SJSA1 (cell line): ENCODE measurements at places on chromosomes 5 and 9.

DNA sequence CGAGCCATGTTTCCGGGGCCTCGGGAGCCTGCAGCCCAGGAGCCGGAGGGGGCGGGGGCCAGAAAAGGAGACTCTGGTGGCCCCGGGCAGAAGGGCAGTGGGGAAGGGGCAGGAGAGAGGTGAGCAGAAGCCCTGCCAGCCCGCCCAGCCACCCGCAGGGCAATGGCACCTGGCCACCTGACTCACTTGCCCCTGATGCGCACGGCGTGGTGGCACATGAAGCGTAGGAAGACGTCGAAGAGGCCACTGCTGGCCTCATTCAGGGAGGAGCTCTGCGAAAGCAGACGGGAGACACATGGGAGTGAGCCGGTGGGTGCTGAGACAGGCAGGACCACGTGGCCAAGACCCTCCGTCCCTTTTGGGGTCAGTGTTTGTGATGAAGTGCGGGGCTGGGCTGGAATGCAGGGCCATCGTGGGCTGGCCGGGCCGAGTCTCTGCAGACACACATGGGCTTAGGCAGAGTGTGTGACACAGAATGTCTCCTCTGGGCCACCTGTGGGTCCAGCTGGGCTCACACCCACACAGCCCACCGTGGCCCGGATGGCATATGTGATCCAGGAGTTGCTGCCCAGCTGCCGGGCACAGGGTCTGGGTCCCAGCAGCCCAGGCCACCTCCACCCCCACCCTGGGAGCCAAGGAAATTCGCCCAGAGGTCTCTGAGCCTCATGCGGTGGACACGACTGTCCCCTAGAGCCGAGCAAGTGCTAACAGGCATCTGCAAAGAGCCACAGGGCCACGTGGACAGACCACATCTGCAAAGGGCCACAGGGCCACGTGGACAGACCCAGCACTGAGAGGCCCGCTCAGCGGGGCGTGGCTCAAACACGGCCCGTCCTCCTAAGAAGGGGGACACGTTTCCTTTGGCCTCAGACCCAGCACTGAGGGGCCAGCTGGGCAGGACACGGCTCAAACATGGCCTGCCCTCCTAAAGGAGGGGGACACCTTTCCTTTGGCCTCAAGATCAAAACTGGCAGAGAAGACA lies 23.6 kb downstream of the TERT start:
- H3K27ac ChIP-seq, result no peak overlapping the region
- no peak overlapping the region for H3K4me3 ChIP-seq
- no peak for DNase-seq
- H3K36me3 ChIP-seq, result peaks cover 14% of the 10 kb centered on the region
- no peaks in the 10 kb centered on the region for H3K4me1 ChIP-seq
- H3K27me3 ChIP-seq, result peaks cover 12% of the 10 kb centered on the region

GRCh38 chr5:126682856-126683255 lies 82.1 kb downstream of the PHAX start:
- H3K27me3 ChIP-seq, result no peaks in the 10 kb centered on the region
- no peak overlapping the region for H3K27ac ChIP-seq
- no peak overlapping the region for H3K4me3 ChIP-seq
- 0 out of 2 replicates have a peak, but pooled peaks cover 4% of the 10 kb centered on the region for H3K4me1 ChIP-seq

GRCh38 chr5:144028636-144029035 lies 141.8 kb downstream of the YIPF5 start:
- no peaks in the 10 kb centered on the region for H3K36me3 ChIP-seq
- H3K27me3 ChIP-seq, result 0 out of 2 replicates have a peak, but pooled peaks cover 3% of the 10 kb centered on the region
- peak; percentile 11 for DNase-seq
- no peaks in the 10 kb centered on the region; the same call in 1 of the 2 replicates for H3K4me1 ChIP-seq

GRCh38 chr9:117409321-117409720 lies 5.5 kb downstream of the ASTN2 start:
- no peak for DNase-seq
- H3K27me3 ChIP-seq, result peaks cover 14% of the 10 kb centered on the region
- H3K27ac ChIP-seq, result no peak overlapping the region
- no peak overlapping the region for H3K4me3 ChIP-seq
- no peaks in the 10 kb centered on the region for H3K36me3 ChIP-seq

DNA sequence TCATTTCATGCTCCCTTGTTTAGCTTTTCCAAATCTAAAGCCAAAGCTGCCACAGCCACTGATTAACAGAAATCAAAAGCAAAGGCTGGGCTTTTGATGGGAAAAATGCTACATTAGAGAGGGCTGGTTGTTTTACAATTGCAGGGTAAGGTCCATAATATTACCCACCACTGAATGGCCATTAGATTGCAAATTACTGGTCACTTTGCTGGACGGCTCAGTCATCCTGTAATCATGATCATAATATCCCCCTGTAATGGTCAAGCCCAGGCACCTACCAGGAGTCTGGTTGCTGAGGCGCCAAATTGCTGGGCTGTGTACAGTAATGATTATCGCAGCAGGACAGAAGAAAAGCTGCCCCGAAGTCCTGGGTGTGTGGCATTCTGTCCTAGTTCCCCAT lies 286.5 kb downstream of the ZSWIM6 start:
- peaks cover 14% of the 10 kb centered on the region for H3K4me1 ChIP-seq
- H3K27me3 ChIP-seq, result no peaks in the 10 kb centered on the region
- H3K36me3 ChIP-seq, result no peaks in the 10 kb centered on the region
- H3K27ac ChIP-seq, result no peak overlapping the region
- DNase-seq, result no peak
- no peak overlapping the region for H3K4me3 ChIP-seq

DNA sequence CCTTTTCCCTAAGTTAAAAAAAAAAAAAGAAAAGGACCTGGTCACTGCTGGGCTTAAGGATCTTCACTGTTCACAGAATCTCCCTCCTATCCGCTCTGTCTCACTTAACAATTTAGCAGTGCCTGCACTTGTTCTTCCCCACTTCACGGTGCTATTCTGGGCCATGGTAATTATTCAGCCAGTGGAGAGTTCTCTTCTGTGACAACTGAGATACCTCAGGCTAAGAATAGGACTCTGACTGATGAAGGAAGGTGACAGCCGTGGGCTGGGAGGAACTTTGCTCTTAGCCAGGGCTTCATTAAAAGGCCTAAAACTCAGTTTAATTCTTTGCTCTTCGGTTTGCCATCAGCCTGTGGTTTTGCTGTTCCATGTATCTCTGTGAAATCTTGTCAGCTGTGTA lies 51.9 kb upstream of the ENTREP1 start:
- no peaks in the 10 kb centered on the region for H3K27me3 ChIP-seq
- H3K4me1 ChIP-seq, result no peaks in the 10 kb centered on the region
- H3K36me3 ChIP-seq, result no peaks in the 10 kb centered on the region
- no peak for DNase-seq
- no peak overlapping the region for H3K4me3 ChIP-seq
- no peak overlapping the region for H3K27ac ChIP-seq

DNA sequence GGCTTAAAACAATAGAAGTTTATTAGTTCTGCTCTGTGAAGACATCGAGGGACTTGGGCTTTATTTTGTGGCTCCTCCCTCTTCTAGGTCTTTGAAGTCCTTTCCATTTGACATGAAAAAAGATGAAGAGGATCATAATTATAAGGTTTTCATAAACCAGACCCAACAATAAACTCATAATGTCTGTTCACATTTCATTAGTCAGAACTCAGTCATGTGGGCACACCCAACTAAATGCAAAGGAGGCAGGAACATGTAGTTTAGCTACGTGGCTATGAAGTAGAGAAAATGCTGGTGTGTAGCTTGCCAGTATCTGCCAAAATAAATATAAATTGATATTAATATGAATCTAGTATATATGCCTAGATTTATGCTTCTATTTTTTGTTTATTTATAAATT lies 393.9 kb upstream of the C9orf72 start:
- H3K4me1 ChIP-seq, result no peaks in the 10 kb centered on the region
- H3K27me3 ChIP-seq, result no peaks in the 10 kb centered on the region
- no peaks in the 10 kb centered on the region for H3K36me3 ChIP-seq
- no peak overlapping the region for H3K27ac ChIP-seq
- no peak for DNase-seq

DNA sequence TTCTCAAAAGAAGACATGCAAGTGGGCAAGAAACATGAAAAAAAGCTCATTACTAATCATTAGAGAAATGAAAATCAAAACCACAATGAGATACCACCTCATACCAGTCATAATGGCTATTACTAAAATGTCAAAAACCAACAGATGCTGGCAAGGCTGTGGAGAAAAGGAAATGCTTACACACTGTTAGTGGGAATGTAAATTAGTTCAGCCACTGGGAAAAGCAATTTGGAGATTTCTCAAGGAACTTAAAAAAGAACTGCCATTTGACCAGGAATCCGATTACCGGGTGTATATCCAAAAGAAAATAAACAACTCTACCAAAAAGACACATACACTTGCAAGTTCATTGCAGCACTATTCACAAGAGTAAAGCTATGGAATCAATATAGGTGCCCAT lies 595.4 kb upstream of the RIOK2 start:
- no peak overlapping the region for H3K4me3 ChIP-seq
- no peaks in the 10 kb centered on the region for H3K27me3 ChIP-seq
- DNase-seq, result no peak
- no peaks in the 10 kb centered on the region for H3K36me3 ChIP-seq

GRCh38 chr9:17291766-17292165 lies 156.9 kb downstream of the CNTLN start:
- no peaks in the 10 kb centered on the region for H3K27me3 ChIP-seq
- no peaks in the 10 kb centered on the region for H3K4me1 ChIP-seq
- H3K36me3 ChIP-seq, result no peaks in the 10 kb centered on the region
- no peak overlapping the region for H3K27ac ChIP-seq
- DNase-seq, result no peak

- no peak for DNase-seq
- H3K27ac ChIP-seq, result no peak overlapping the region
- no peaks in the 10 kb centered on the region for H3K36me3 ChIP-seq
- H3K4me3 ChIP-seq, result no peak overlapping the region
- H3K27me3 ChIP-seq, result 0 out of 2 replicates have a peak, but pooled peaks cover 11% of the 10 kb centered on the region
These were observed 197.3 kb upstream of the ADAMTS16 start for GRCh38 chr5:4942831-4943178.

DNA sequence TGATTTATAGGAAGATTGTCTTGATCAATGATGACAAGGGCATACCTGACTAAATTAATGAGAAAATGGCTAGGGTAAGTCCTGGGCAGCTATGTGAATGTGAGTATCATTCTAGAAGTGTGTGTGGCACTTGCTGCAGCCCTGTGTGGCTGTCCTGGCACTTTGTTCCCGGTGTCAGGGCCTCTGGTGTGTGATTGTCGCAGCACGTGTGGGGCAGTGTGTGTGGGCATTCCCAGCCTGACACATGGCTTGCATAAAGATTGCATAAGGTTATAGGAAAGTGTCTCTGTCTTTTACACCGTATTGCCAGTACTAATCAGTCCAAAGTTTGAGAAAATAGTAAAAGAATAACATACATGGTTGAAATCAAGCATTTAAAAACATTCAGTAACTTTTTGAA lies 74.4 kb downstream of the TRIO start:
- no peak for DNase-seq
- H3K36me3 ChIP-seq, result peaks cover 14% of the 10 kb centered on the region
- no peaks in the 10 kb centered on the region for H3K27me3 ChIP-seq
- no peak overlapping the region for H3K4me3 ChIP-seq
- no peak overlapping the region for H3K27ac ChIP-seq

- no peaks in the 10 kb centered on the region for H3K36me3 ChIP-seq
- no peak for DNase-seq
- no peaks in the 10 kb centered on the region for H3K4me1 ChIP-seq
- no peaks in the 10 kb centered on the region for H3K27me3 ChIP-seq
- H3K4me3 ChIP-seq, result no peak overlapping the region
- H3K27ac ChIP-seq, result no peak overlapping the region
These were observed 56.7 kb upstream of the IRX1 start for GRCh38 chr5:3538886-3539285.

DNA sequence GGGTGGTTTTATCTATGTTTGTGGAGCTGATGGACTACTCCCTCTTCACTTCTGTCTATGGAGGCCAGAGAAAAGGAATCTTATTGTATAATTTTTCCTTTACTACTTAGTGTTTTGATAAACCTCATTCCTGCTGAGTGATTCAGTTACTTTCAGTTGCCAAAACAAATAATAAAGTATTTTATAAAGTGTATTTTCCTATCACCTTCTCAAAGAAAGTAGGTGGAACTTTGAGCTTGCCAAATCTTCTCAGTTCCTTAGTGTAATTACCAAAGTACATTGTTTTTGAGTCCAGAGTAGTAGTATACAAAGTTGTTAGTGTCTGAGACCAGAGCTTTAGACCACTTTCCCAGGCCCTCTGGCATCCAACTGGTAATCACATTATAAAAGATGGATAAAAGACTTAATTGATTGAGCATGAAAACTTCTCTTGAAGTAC lies 13.5 kb downstream of the RABGAP1 start:
- no peaks in the 10 kb centered on the region for H3K27me3 ChIP-seq
- peaks cover 15% of the 10 kb centered on the region for H3K4me1 ChIP-seq
- no peak overlapping the region for H3K4me3 ChIP-seq
- peak; percentile 54 for DNase-seq
- peak overlapping the region; percentile 3; the same call in 1 of the 2 replicates for H3K27ac ChIP-seq

DNA sequence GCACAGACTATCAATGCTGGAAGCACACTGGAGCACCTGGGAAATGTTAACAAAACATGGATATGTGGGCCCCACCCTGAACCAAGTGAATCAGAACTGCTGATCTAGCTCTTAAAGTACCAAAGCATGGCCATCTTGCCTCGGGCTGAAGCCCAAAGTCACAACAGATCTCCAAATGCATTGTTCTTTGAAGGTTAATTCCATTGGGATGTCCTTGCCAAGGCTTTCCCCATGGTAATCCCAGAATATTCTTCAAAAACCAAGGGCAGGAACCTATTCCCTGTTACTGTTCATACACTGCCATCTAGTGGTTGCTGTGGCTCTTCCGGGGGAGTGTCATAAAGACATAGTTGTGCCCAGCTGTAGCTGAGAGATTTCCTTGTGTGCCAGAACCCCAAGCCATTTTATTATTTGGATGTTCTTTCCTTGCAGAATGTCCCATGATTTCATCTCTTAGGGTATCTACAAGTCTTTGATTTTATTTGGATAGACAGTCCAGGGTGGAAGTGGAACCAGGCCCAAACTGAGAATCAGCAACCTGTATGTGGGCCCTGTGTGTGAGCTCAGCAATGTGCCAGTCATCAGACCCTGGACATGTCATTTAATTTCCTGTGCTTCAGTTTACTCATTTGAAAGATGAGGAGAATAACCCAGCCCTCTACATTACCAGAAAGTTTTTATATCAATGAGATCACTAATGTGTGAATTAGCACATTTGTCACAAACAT lies 290.0 kb downstream of the ACTL7B start:
- no peaks in the 10 kb centered on the region for H3K27me3 ChIP-seq
- peaks cover 4% of the 10 kb centered on the region; the same call in 1 of the 2 replicates for H3K4me1 ChIP-seq
- peak; percentile 59 for DNase-seq
- H3K36me3 ChIP-seq, result no peaks in the 10 kb centered on the region

DNA sequence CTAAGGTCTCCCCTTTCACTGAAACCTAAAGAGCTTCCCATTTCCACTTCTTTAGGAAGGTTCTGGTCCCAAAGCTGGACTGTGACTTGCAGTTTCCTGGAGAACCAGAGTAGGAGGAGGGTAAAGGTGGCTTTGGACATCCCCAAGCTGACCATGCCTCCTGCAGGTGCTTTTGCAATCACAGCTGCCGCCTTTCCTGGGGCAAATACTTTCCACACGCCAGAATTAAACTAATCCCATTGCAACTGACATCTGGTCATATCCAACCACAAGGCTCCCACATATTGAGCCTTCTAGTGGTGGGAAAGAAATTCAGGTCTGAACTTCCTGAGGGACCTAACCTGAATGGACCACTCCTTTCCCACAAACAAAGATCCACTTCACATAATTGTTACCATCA lies 92.7 kb downstream of the NRG2 start:
- H3K27ac ChIP-seq, result no peak overlapping the region
- DNase-seq, result no peak
- H3K27me3 ChIP-seq, result peaks cover 22% of the 10 kb centered on the region
- no peaks in the 10 kb centered on the region for H3K36me3 ChIP-seq
